ENCODE measurements at places on chromosomes 4 and X.

- DNase-seq = no peak
Measured at GRCh38 chr4:137376312-137376711, 156.0 kb downstream of the PCDH18 start.

- no peak for DNase-seq
Measured at GRCh38 chr4:110533940-110534339, 58.0 kb downstream of the ENPEP start.

DNA sequence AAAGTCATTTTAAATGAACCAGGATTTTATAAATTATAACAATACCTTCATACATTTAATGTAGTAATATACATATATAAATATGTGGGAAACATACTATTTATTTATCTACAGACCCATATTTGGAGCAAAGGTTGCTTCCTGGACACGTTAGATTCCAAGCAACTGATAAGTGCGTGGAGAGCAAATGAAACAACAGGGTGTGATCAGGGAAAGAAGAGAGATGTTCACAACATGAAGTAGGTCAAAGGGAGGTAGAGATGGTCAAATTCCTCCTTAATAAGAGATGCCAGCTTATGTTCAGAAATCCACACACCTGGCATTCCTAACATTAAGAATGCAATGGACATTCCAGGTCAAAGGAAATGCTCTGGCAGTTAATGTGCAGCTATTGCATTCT lies 53.1 kb upstream of the HPGD start:
- DNase-seq = no peak

DNA sequence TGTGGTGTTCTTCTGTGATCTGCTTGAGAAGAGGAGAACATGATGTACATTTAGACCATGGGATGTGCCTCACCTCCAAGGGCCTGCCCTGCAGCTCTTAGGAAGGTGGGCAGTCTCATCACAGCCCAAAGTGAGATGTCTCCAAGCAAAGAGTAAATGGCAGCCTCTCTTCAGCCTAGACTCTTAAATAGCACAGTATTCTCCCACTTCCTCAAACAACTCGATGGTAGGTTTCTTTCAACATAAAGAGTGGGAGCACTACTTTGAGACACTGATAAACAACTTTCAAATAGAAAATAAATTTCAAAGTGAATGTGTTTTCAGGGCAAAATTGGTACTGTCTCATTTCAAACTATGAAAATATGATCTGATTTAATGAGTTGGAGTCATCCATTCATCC lies 35.2 kb downstream of the EDNRA start:
- DNase-seq = no peak
